Stimulated activated CD4-positive, alpha-beta T cell treated with anti-CD3 and anti-CD28 coated beads, Interleukin-15, amount 100 ng/mL, for 48 hours (primary cell): ENCODE measurements at places on chromosomes 16 and 17.

- no peak for DNase-seq
Measured at GRCh38 chr16:29804455-29805231, 1.7 kb upstream of the MAZ start.

DNA sequence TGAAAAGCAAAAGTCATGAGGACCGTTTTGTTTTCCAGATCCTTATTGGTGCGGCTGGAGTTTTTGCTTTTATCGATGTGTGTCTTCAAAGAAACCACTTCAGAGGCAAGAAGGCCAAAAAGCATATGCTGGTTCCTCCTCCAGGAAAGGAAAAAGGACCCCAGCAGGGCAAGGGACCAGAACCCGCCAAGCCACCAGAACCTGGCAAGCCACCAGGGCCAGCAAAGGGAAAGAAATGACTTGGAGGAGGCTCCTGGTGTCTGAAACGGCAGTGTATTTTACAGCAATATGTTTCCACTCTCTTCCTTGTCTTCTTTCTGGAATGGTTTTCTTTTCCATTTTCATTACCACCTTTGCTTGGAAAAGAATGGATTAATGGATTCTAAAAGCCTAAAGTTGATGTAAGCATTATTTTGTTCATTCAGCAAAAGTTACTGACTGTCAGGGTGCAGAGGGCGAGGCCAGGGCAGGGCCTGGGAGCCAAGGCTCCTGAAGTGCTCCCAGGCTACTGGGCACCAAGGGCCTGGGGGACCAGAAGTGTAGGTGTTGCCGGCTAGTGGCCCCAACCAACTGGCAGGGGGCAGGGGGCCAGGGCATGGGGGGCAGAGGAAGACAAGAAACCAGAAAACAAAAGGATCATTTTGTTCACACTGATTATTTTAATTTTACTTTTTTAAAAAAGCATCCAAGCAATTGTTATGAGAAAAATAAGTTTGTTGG, 8.8 kb downstream of the CMTM2 start:
- no peak for DNase-seq

DNA sequence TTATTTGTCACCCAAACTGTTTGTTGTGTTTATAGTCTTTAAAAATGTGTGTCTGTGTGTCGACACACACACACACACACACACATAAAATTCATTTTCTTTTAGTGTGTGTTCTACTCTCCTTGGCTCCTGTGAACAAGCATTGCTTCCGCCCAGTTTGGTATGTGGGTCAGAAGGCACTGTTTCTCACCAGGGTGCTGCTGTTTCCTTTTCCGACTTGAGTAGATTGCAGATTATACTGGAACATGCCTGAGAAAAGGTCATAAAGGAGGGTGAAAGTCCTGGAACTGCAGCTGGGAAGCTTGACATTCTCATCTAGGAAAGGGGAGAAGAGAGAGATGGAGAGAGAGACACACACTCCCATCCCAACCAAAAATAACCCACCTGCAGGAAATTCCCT, 330.3 kb downstream of the BCAS3 start:
- DNase-seq = no peak

- no peak for DNase-seq
Measured at GRCh38 chr17:71777048-71777640, 343.7 kb upstream of the SOX9 start.

GRCh38 chr17:57296231-57296630, 39.9 kb downstream of the MSI2 start:
- DNase-seq = no peak

DNA sequence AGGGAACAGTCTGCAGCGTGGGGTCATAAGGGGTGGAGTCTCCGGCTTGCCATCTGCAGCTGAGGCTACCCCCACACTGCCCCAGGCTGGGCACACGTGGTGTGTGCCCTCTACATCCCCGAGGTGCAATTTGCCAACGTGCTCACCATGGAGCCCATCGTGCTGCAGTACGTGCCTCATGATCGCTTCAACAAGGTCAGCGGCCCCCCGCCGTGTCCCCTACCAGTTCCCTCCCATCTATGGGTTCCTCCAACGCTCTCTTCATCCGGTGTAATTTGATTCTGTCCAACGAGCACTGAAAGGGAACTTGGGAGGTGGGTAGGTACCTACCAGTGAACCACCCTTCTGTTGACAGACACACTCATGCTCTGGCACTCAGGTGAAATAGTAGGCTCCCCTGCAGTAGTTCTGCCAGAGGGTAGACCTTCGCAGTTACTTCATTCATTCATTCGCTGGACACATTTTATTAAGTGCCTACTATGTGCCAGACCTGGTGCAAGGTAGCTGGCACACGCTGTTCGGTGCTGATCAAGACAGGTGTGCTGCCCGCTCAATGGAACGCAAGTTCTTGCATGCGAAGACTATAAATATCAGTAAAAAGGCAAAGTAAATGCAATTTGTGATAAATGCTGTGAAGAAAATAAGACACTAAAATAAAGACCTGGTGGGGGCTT, 2.7 kb downstream of the MLLT6 start:
- DNase-seq = no peak

GRCh38 chr17:79630126-79630525, 19.3 kb upstream of the RBFOX3 start:
- no peak for DNase-seq

- no peak for DNase-seq
Measured at GRCh38 chr16:937723-938122, 33.1 kb downstream of the LMF1 start.

DNA sequence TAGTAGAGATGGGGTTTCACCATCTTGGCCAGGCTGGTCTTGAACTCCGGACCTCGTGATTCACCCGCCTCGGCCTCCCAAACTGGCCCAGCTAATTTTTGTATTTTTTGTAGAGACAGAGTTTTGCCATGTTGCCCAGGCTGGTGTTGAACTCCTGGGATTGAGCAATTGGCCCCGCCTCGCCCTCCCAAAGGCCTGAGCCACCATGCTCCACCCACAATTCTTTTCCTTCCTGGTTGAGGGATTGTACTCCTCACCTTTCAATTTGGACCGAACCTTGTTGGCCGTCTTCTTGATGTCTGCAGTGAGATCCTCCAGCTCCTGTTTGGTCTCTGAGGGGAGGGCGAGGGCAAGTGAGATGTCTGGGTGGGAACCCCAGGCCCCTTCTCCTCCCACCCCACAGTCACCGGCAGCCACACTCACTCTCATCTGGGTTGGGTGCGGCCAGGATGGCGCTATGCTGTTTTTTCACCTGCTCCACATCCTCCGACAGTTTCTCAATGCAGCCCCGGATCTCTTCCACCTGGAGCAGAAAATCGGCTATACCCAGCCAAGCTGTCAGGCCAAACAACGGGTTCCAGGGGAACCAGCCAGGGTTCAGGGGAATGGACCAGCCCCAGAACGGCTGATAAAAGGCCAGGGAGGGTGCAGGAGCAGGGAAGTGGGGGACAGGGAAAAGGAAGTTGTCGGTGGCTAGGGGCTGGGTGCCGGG, 9.6 kb downstream of the STX1B start:
- no peak for DNase-seq

GRCh38 chr17:29870836-29871465, 59.1 kb downstream of the SSH2 start:
- no peak for DNase-seq

GRCh38 chr16:67672739-67673662, 6.4 kb downstream of the C16orf86 start:
- peak; percentile 43 for DNase-seq

- no peak for DNase-seq
Measured at GRCh38 chr16:48386559-48387312, 1.5 kb upstream of the SIAH1 start.

DNA sequence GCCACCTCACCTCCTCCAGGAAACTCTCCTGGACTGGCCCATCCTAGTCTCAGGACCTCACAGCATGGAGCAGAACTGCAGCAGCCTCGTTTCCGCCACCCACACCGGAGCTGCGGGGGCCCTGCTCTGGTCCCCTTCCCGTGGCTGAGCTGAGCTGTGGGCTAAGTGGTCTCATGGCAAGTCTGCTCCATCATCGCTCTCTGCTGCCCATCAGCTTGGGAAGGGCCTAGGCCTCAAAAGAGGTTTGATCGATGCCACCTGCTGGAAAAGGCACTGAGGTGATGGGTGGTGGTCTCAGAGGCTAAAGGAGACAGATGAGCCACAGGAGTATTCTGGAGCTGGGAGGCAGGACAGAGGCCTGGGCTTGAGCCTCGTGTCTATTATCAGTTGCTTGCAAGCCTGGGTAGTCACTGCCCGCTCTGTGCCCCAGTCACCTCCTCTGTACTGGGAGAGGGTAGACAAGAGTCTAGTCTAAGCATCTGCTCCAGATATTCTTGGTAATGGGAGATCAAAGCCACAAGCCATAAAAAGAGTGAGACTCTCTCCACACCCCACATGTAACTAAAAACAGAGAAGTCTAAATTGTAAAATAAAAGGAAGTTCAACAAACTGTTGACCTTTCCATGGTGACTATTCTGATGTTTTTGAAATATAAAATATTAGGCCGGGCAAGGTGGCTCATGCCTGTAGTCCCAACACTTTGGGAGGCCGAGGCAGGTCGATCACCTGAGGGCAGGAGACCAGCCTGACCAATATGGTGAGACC, 1.6 kb downstream of the ITGAE start:
- DNase-seq = no peak

DNA sequence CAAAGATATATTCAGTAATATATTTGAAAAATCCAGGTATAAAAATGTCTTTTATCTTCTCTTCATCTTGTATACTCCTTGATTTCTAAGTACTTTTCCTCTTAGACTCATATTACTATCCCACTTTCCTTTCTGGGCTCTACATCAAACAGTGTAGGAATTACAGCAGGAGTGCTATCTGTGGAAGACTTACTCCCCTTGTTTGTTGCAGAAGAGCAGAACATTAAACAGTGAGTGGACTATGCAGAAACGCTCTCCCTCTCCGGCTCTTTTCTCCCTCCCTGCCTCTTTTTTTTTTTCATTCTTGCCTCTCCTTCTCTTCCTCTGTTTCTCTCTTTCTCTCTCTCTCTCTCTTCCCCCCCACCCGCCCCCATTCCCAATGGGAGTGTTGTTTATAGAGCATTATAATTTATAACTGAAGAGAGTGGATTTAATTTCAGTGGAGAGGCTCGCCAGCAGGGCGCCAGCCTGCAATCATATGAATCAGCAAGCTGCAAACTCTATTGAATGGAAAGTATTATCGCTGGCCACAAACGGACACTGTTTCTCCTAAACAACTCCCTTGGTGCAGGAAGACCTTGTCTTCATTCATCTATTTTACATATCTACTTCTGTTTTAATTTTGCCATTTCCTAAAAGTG, 242.3 kb upstream of the TBX2 start:
- no peak for DNase-seq

GRCh38 chr16:88061346-88062110, 110.3 kb downstream of the BANP start:
- no peak for DNase-seq

- no peak for DNase-seq
Measured at GRCh38 chr16:50944033-50944432, 202.1 kb downstream of the CYLD start.

GRCh38 chr16:67760956-67761230, 41.8 kb upstream of the GFOD2 start:
- DNase-seq = no peak

- no peak for DNase-seq
Measured at GRCh38 chr17:68318103-68318991, 27.1 kb downstream of the ARSG start.

- no peak for DNase-seq
Measured at GRCh38 chr16:28188085-28188916, 23.5 kb downstream of the XPO6 start.

DNA sequence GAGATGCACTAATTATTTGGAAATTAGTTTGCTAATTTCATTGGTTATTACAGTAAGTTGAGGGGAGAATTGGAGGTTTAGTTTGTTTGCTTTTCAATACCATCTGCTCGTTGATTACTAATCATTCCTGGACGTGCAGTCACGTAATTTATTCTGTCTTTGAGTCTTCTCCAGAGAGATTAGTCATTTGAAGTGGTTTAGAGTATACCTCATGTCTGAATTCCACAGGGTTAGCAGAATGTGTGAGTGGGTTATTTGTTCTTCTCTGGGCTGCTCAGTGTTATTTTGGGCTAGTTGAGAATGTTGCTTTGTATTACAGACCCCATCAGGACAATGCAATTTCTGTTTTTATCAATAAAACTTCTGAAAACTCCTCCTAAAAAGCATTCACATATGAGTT, 265.0 kb downstream of the RBFOX1 start:
- no peak for DNase-seq

DNA sequence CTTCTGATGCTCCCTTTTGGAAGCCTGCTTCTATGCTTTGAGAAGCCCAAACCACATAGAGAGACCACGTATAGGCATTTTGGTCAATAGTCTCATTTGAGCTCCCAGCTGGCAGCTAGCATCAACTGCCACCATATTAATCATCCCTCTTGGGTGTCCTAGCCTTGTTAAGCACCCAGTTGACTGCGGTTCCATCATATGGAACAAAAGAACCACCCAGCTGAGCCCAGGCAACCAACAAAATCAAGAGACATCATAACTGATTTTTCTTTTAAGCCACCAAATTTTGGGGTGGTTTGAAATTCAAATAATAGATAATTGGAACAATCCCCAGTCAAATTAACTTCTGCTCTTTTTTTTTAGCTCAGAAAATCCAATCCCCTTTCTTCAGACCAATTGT, 53.9 kb downstream of the HS3ST3B1 start:
- no peak for DNase-seq

DNA sequence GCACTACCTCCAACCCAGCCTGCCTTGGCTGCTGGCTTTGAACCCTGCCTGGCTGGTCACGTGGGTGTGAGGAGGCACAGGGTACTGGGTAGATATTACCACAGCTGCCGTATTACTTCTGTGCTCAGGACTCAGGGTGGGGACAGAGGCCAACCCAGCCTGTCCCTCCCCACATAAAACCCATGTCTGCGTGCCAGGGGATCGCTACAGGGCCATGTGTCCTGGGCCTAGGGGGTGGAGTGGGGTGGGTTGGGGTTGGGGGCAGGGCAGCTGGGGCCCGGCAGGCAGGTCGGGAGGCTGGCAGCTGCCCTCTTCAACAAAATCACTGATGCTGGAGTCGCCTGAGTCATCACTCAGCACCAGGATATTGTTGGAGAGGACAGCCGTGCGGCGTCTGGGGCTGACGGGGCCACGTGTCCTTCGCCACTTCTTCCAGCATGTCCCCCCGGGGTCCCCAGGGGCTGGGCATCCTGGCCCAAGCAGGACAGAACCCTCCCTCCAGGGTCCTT, 39.7 kb upstream of the PVALEF start:
- DNase-seq = no peak

DNA sequence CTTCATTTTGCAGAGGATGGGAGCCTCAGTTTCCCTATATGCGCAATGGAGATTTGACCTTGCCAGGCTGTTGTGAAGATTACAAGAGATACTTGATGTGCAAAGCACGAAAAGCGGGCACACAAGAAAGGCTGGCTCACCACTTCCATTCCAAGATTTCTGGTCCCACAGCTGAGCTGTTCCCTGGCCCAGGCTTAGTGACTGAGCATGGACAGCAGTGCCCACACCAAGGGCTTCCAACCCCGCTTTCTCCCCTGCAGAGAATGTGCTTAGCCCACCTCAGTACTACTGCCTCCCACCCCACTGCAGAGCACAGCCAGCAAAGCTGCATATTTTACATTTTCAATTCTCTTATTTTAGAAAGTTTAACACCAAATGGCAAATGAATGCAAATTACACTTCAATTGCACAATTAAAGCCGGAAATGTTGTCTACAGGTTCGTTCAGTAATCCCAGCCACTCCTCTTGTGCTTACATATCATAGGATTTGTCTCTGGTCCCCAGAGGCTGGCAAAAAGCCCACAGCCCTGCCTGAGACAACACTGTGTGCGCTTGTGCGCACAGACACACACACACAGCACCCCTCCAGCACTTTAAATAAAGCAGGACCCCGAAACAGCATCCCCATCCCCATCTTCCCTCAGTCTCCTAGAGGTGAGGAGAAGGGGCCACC, 51.8 kb downstream of the VAC14 start:
- DNase-seq = no peak

- DNase-seq = no peak
Measured at GRCh38 chr17:44820631-44821212, 9.4 kb downstream of the GJC1 start.
